ENCODE measurements at places on chromosomes 2 and 18.

GRCh38 chr2:60641811-60642788, 88.6 kb upstream of the BCL11A start:
- H3K4me1 ChIP-seq, result no peaks in the 10 kb centered on the region
- no peaks in the 10 kb centered on the region for H3K36me3 ChIP-seq
- H3K27ac ChIP-seq, result no peak overlapping the region
- H3K27me3 ChIP-seq, result peaks cover 11% of the 10 kb centered on the region
- DNase-seq, result peak; percentile 21
- H3K4me3 ChIP-seq, result no peak overlapping the region

- no peak overlapping the region for H3K27ac ChIP-seq
- peaks cover 2% of the 10 kb centered on the region for H3K27me3 ChIP-seq
- no peaks in the 10 kb centered on the region for H3K4me1 ChIP-seq
- no peak overlapping the region for H3K4me3 ChIP-seq
Measured at GRCh38 chr2:37779139-37779538, 107.7 kb upstream of the CDC42EP3 start.

- no peaks in the 10 kb centered on the region for H3K4me1 ChIP-seq
- H3K27ac ChIP-seq, result no peak overlapping the region
- H3K4me3 ChIP-seq, result no peak overlapping the region
- DNase-seq, result no peak
- no peaks in the 10 kb centered on the region for H3K27me3 ChIP-seq
- H3K36me3 ChIP-seq, result no peaks in the 10 kb centered on the region
Measured at GRCh38 chr2:150472511-150472899, 15.0 kb downstream of the RND3 start.

DNA sequence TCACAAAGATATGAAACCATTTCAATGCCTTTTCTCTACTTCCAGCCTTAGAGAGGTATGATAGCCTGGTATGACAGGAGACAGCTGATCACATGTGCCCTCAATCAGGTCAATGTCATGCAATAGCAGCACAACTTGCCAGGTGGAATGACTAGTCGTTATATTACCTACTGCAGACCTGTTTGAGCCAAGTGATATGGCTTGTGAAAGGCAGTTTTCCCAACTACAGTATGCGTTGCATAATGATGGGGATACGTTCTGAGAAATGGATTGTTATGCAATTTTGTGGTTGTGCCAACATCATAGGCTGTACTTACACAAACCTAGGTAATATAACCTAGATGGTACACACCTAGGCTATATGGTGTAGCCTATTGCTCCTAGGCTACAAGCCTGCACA, 262.8 kb downstream of the ICOS start:
- no peak overlapping the region for H3K27ac ChIP-seq
- H3K36me3 ChIP-seq, result no peaks in the 10 kb centered on the region
- H3K4me1 ChIP-seq, result no peaks in the 10 kb centered on the region

DNA sequence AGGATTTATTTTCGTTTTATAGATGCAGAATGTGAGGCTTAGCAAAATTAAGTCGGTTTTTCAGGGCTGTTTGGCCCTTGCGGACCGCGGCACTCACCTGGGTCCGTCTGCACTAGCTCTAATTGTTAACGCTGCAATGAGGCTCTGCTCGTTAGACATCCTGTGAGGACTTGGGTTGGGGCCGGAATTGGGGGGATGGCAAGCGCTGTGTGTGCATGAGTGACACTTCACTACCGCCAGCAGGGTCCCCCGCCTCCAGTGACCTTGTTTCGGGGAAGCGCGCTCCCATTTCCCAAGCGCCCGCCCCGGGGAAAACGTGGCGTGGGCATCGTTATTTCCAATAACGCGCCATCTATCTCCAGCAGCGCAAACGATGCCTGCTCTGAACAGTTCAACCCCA, 54.2 kb downstream of the KCNG2 start:
- no peak overlapping the region for H3K27ac ChIP-seq
- no peak for DNase-seq
- no peak overlapping the region for H3K4me3 ChIP-seq
- no peaks in the 10 kb centered on the region for H3K27me3 ChIP-seq
- H3K4me1 ChIP-seq, result no peaks in the 10 kb centered on the region

- H3K4me3 ChIP-seq, result no peak overlapping the region
- no peaks in the 10 kb centered on the region for H3K4me1 ChIP-seq
- DNase-seq, result no peak
- H3K27ac ChIP-seq, result no peak overlapping the region
- no peaks in the 10 kb centered on the region for H3K36me3 ChIP-seq
Measured at GRCh38 chr2:195279840-195280427, 377.1 kb upstream of the SLC39A10 start.

DNA sequence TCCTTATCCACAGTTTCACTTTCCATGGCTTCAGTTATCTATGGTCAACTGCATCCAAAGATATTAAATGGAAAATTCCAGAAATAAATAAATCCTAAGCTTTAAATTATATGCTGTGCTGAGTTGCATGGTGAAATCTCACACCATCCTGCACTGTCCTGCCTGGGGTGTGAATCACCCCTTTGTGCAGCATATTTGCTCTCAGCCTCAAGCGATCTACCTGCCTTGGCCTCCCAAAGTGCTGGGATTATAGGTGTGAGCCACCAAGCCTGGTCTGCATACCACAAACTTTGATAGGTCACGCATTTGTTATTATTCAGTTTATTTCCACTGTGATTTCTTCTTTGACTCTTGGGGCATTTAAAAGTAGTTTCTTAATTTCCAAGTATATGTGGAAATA, 117.2 kb downstream of the SPIRE1 start:
- DNase-seq, result no peak
- H3K27ac ChIP-seq, result no peak overlapping the region
- no peak overlapping the region for H3K4me3 ChIP-seq
- no peaks in the 10 kb centered on the region for H3K27me3 ChIP-seq
- H3K4me1 ChIP-seq, result peaks cover 2% of the 10 kb centered on the region

- no peak overlapping the region for H3K27ac ChIP-seq
- no peaks in the 10 kb centered on the region for H3K4me1 ChIP-seq
- no peak for DNase-seq
Measured at GRCh38 chr18:49500201-49500921, 13.3 kb upstream of the C18orf32 start.

DNA sequence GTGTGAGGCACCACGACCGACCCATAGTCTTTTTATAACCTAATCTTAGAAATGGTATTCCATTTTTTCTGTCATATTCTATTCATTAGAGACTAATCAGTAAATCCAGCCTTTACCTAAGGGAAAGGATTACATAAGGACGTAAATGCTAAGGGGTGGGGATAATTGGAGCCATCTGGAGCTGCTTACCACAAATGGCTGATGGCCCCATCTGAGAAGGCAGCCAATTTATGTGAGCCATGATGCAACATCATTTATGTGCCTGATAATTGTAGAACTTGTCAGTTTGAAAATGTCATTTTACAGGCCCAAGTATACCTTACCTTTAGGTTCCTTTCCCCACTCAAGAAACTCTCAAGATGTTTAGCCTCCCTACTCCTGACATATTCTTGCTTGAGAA, 44.0 kb downstream of the ARHGEF33 start:
- DNase-seq, result no peak
- no peak overlapping the region for H3K27ac ChIP-seq
- no peaks in the 10 kb centered on the region for H3K4me1 ChIP-seq
- no peaks in the 10 kb centered on the region for H3K36me3 ChIP-seq
- no peaks in the 10 kb centered on the region for H3K27me3 ChIP-seq

DNA sequence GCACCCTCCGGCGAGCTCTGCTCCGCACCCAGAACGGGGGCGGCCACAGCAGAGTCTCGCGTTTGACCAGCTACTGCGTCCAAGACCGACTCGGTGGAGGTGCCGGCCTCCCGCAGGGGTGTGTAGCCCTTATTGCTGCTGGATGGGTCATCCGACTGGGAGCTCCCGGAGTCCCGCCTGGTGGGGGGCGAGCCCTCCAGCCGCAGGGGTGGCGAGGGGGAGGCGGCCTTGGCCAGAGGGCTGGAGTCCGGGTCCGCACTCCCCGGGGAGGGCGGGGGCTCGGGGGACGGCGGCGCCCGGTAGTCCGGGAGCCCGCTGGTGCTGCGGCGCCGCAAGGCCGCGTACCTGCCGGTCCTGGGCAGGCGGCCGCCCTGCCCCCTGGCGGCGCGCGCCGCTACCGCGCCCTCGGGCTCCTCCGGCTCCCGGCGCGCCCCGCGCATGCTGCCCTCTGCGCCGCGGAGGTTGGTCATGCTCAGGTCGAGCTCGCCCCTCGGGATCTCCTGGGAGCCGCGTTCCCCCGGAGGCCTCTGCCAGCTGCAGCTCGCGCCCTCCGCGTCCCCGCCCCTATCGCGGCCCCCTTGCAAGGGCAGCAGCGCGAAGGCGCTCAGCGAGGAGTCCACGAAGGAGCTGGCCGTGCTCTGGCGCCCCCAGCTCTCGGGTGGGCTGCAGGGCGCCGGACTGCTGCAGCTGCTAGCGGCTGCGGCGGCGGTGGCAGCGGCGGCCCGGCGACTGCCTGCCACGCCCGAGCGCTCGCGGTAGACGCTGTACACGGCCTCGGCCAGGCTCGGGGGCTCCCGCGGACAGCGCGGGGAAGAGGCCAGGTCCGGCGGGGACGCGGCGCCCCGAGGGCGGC, 4.8 kb downstream of the TMEM200C start:
- H3K4me1 ChIP-seq, result no peaks in the 10 kb centered on the region
- H3K36me3 ChIP-seq, result no peaks in the 10 kb centered on the region
- H3K27me3 ChIP-seq, result peaks cover 22% of the 10 kb centered on the region
- DNase-seq, result no peak
- no peak overlapping the region for H3K27ac ChIP-seq

DNA sequence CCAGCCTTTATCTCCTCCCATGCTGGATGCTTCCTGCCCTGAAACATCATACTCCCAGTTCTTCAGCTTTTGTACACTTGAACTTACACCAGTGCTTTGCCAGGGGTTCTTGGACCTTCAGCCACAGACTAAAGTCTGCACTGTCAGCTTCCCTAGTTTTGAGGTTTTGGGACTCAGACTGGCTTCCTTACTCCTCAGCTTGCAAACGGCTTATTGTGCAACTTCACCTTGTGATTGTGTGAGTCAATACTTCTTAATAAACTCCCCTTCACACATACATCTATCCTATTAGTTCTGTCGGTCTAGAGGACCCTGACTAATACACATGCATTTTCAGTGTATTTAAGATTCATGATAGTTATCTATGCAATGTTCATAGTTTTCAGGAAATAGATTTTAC, 35.8 kb upstream of the ZNF804A start:
- H3K4me3 ChIP-seq, result no peak overlapping the region
- H3K27ac ChIP-seq, result no peak overlapping the region
- H3K4me1 ChIP-seq, result no peaks in the 10 kb centered on the region
- no peaks in the 10 kb centered on the region for H3K36me3 ChIP-seq

GRCh38 chr18:61825386-61825785, 67.4 kb downstream of the RNF152 start:
- DNase-seq, result no peak
- no peaks in the 10 kb centered on the region for H3K4me1 ChIP-seq
- H3K36me3 ChIP-seq, result no peaks in the 10 kb centered on the region

DNA sequence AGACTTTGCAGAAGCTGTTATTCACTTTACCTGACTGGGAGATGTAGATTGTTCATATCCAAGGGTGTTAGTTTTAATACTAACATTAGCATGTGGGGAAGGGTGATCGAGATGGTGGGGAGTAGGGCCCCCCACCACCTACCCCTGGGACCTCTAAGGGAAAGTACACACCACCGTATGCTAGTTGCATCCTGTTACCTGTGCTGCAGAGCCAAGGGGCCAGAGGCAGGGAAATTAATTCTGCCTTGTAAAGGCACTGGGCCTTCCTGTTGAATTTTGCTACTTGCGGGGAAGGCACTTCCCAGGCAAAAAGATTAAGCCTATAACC, 9.0 kb downstream of the STEAP3 start:
- H3K36me3 ChIP-seq, result no peaks in the 10 kb centered on the region
- H3K4me1 ChIP-seq, result no peaks in the 10 kb centered on the region
- DNase-seq, result no peak
- no peak overlapping the region for H3K27ac ChIP-seq
- H3K4me3 ChIP-seq, result no peak overlapping the region

DNA sequence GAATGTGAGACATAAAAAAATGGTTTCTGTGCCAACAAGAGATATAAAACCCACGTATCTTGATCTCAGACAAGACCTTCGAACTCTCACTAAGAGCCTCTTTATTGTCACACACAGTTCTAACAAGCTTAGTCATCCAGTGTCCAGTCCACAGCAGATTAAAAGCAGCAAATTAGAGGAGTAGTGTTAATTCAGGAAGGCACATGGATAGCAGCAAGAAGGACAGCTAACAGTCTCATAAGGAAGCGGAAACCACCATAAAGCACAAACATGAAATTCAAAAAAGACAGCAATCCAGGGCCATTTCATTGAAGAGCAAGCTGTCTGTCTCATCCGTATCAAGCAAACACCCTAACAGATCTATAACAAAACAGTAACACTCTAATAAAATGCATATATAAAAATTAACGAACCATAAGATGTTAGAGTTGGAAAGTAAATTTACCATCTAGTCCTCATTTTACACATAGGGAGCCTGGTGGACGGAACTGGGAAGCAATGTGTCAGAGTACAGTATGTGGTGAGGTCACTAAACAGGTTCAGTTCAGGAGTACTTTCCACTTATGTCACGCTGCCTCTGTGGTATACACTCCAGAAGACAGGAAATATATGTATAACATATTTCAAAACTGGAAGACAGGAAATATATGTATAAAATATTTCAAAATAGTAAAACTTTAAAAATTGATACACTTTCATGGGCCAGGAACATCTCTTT, 18.3 kb downstream of the AAK1 start:
- H3K4me3 ChIP-seq, result no peak overlapping the region
- H3K27me3 ChIP-seq, result no peaks in the 10 kb centered on the region
- peak overlapping the region; percentile 5 for H3K27ac ChIP-seq
- H3K4me1 ChIP-seq, result peaks cover 52% of the 10 kb centered on the region
- no peak for DNase-seq

- no peak for DNase-seq
- H3K27me3 ChIP-seq, result peaks cover 14% of the 10 kb centered on the region
Measured at GRCh38 chr2:1778566-1778965, 34.3 kb upstream of the PXDN start.

GRCh38 chr2:198763793-198764192, 693.9 kb downstream of the SATB2 start:
- no peak overlapping the region for H3K4me3 ChIP-seq
- H3K36me3 ChIP-seq, result no peaks in the 10 kb centered on the region
- H3K27me3 ChIP-seq, result no peaks in the 10 kb centered on the region
- no peak for DNase-seq
- H3K27ac ChIP-seq, result no peak overlapping the region

GRCh38 chr2:68333931-68334330, 14.2 kb upstream of the CNRIP1 start:
- H3K4me3 ChIP-seq, result no peak overlapping the region
- H3K4me1 ChIP-seq, result no peaks in the 10 kb centered on the region
- H3K27me3 ChIP-seq, result no peaks in the 10 kb centered on the region

DNA sequence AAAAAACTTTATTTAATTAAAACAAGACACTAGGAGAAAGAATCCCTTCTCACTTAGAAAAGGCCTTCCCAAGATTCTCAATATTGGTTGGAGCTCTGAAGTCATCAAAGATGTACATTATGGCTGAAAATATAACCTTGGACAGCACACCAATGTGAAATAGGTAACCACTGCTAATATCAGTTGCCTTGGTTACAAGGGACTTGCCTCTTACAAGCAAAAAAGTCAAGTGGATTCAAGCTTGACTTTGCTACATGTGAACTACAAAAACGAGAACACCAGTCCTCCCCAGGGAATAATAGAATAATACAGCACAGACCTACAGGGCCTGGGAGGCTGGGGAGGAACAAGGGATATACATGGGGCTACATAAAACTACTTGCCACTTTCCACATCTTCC, 46.1 kb downstream of the NABP1 start:
- H3K36me3 ChIP-seq, result no peaks in the 10 kb centered on the region
- H3K27ac ChIP-seq, result no peak overlapping the region

Data from T-cell (primary cell).